EL (cell line): ENCODE measurements at places on chromosomes 6 and 20.
A peak's percentile ranks its signal among the peaks of the same experiment; 100 is the strongest.

GRCh38 chr6:150751296-150751695 lies 114.2 kb upstream of the MTHFD1L start:
- DNase-seq: peak; percentile 24

DNA sequence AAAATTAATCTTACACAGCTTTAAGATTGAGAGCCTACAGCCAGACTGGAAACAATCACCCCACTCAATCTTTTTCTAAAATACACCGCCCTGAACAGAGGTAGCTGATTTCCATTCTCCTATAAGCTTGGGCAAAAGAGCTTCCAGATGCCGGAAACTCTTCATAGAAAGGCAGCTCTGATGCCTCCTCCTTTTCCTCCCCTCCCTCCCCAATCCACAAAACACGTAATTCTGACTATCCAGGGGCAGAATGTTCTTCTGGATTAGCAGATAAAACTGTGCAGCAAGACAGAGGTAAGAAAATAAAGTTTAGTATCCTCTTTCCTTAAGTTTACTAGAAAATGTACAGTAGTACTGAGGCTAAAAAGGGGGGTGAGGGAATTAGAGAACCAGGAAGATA lies 15.8 kb downstream of the ADNP start:
- peak; percentile 66 for DNase-seq

DNA sequence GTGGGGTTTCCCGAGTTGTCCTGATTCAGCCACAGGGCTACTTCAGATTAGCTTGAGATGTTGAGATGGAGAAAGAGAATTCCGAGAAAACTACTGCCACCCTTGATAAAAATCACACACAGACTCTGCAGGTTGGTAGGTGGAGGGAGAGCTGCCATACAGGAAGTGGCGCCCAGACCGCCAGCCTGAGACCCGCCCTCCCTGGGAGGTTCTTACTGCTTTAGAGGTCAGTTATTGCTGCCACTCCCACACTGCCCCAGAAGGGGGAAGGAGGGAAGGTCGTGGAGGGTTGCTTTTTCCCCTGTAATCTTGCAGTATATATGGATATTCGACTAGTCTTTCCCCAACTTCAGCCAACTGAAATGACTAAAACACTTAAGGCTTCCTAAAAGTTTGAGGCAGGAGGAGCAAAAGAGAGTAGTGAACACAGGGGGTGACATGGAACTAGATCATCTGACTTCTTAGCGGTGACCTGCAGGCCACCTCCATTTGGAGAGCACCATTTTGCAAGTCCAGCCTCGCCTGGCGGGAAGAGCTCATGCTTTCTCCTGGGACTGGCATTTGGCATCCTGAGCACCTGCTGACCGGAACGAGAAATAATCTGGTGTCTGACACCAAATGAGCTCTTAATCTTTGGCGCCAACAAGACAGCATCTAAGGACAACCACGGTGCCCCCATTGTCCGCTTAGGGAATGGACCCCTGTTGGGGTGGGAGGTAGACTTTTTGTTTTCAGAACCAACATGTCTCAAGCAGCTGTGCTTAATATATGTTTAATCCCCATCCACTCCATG lies 35.7 kb upstream of the SLC22A1 start:
- DNase-seq: no peak

GRCh38 chr6:1110164-1110563 lies 201.7 kb upstream of the FOXQ1 start:
- DNase-seq: peak; percentile 32

DNA sequence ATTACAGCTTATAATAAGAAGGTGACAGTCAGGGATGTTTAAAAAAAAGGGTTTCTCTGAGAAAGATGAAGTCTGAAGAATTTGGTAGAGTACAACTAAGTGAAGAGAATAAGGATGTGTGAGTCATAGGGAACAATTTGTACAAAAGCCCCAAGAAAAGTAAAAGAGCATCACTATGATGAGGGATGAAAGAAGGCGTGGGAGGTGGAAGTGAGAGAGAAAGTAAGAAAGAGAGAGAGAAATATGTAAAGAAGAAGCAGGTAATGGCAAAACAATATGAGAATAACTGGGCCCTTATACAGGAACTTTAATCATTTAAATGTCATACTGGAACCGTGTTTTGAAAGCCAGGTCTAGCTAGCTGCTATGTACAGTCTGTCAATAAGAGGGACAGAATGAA lies 179.4 kb downstream of the ASCC3 start:
- no peak for DNase-seq

- DNase-seq: peak; percentile 62
Measured at GRCh38 chr6:97215157-97215769, 67.8 kb downstream of the MMS22L start.

DNA sequence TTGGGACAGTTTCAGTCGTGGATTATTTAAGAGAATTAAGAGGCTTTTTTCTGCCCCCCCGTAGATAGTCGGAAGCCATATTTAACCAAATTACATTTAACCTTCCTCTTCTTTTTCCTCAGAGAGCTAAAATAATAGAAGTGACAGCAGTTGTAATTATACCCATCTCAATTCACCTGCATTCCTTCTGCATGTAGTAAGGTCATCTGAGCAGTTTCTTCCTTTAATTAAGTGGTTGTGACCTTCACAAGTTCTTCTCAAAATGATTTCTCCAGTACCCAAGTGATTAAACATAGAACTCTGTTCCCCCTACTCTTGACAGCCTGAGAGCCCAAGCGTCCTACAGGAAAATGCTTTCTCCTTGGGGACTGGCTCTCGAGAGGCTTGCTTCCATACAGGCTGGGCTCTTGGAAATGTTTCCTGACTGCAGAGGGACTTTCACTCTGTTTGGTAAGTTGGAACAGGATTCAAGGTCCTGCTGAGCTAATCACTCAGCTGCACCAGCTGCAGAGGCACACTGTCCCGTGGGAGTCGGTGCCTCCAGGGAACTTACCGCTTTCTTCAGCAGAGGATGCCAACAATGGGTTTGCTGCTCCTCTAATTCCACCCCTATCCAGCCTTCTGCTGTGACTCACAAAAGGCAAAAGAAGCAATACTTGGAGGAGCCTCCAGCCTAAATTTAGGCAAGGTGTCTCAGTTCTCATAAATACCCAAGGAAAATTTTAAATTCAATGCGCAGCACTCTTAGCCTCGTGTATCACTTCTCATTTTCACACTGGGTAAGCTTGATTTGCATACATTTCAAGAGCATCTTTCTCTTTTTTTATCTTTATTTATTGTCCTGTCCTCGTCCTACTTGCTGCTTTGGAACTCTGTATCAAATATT lies 414.9 kb downstream of the KIF16B start:
- DNase-seq: no peak

DNA sequence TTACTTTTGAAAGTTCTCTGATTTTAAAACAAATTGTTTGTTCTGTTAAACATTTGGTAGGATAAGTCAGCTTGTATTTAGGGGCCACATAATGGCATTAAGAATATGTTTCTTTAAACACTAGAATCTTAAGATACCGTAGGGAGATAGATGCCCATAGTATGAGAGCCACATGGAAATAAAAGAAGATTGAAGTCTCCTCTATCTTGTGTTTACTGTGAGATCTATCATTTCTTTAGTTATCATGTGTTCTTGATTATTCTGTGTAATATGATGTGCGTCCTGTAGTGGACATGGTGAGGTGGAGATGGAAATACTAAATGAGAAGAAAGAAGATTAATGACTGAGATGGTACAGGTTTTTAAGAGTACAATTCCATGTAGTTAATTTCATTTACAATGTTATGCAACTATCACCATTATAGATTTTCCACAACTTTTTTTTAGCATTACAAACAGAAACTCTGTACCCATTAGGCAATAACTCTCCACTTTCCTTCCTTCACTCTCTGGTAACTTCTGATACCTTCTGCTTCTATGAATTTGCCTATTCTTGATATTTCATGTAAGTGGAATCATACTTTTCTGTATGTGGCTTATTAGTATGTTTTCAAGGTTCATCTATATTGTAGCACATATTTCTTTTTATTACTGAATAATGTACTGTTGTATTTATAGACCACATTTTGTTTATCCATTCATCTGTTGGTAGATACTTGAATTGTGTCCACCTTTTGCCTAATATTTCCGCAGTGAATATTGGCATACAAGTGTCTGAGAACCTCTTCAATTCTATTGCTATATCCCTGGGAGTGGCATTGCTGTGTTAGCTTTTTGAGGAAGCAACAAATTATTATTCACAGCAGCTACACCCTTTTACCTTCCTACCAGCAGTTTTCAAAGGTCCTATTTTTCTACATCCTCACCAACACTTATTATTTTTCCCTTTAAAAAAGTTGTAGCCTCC lies 11.5 kb downstream of the RNF146 start:
- no peak for DNase-seq

DNA sequence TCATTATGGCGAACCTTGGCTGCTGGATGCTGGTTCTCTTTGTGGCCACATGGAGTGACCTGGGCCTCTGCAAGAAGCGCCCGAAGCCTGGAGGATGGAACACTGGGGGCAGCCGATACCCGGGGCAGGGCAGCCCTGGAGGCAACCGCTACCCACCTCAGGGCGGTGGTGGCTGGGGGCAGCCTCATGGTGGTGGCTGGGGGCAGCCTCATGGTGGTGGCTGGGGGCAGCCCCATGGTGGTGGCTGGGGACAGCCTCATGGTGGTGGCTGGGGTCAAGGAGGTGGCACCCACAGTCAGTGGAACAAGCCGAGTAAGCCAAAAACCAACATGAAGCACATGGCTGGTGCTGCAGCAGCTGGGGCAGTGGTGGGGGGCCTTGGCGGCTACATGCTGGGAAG lies 22.5 kb upstream of the PRND start:
- DNase-seq: no peak
